ENCODE measurements at places on chromosomes 1 and 21.

DNA sequence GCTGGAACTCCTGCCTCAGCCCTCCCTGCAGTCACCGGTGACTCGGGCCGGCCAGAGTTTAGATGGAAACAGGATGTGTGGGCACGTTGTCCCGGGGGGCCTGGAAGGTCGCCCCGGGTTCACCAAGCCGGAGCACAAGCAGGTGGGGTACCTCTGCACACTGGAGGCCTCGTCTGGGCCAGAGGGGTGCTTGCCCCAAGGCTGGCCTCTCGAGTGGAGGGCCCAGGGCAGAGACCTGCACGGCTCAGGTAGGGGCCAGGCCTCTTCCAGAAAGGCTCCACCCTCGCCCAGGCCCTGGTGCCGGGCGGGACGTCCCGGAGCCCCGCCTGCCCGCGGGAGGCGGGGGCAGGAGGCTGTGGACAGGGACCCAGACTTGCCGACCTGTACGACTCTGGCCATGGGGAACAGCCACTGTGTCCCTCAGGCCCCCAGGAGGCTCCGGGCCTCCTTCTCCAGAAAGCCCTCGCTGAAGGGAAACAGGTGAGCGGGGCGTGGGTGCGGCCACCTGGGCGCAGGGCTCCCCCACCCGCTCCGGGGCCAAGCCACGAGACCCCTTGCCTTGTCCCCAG lies at the start of gene PLEKHN1:
PLEKHN1 (plus strand) TSS at position 348 of the 569 bp plus-strand sequence; CDS start at position 398, 50 bp downstream.
- DNase-seq = no peak

DNA sequence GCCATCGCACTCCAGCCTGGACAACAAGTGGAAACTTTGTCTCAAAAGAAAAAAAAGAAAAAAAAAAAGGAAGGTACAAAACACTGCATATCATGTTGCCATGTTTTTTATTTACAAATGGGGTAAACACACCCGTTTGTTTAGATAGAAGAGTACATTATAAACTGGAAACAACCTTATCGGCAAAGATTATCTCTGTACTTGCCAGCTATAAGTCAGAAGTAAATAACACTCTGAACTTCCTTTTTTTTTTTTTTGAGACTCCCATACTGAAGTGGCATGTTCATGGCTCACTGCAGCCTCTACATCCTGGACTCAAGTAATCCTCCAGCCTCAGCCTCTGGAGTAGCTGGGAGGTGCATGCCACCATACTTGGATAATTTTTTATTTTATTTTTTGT lies 21.9 kb downstream of the USP48 start:
- DNase-seq = no peak

DNA sequence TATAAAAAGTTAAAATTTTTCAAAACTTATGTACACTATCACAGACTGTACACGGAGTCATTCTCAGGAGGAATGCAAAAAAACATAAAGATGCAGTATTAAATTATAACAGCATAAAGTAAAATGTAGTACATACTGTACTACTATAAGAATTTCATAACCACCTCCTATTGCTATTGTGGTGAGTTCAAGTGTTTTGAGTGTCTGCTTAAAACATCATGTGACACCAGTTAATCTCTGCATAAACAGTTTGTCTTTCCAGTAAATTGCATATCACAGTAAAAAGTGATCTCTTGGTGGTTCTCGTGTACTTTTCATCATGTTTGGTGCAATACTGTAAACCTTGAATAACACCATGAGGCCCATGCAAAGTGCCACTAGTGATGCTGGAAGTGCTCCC lies 45.2 kb downstream of the SDCCAG8 start:
- no peak for DNase-seq

GRCh38 chr1:21665711-21666575 lies 3.2 kb downstream of the RAP1GAP start:
- DNase-seq = no peak

DNA sequence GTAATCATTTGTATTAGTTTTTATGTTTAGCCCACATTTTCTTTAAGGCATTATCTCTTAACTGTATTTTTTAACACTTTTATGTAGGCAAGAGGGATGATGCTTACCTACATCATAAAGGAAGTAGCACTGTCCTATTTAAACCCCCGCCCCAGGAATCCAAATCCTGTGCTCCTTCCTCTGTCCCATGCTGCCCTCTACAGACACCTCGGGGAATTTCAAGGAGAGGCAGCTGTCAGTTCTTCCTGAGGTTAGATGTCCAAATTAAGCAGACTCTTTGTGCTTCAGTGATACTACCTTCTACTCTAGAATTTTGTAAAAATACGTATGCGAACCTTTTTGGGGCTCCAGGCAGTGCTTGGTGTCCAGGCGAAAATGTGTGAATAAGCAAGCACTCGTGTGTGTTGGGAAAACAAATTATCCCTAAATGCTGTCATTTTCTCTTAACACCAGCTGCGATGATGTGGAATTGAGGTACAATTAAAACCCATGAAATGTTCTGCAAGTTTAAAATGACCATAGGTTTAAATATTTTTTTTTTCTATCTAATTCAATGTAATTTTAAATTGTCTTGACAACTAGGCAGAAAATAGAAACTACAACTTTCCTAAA lies 19.2 kb downstream of the CRCT1 start:
- no peak for DNase-seq

Data from RWPE2 (cell line).